Stimulated activated memory B cell treated with anti-CD40 and anti-IgM and Interleukin-4, amounts not matched to agents 10 μg/mL and 1 μg/mL and 100 μg/mL, for 72 hours (primary cell): ENCODE measurements at places on chromosomes 1 and 21.

- no peak for ATAC-seq
Observed at GRCh38 chr1:170209125-170209524, 63.4 kb downstream of the NTMT2 start.

DNA sequence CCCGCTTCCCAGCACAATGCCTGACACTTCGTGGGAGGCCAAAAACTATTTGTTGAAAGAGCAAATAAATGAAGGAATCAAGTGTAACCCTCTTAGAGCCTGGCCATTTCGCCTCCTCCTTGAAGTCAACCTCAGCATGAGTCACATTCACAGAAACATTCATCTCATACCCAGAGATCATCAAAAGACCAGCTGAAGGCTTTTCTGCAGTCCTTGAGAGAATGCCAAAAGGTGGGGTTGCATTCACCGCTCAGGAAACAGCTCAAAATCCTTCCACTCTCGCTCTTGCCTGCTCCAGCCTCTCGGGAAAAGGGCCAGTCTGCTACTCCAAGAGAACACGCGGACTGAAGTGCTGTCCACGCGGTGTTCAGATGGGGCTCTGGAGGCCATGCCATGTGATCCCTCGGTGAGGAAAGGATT, 90.0 kb downstream of the VWA5B1 start:
- ATAC-seq = peak; percentile 79

- no peak for ATAC-seq
Observed at GRCh38 chr1:76501136-76501535, 366.1 kb upstream of the ST6GALNAC5 start.

GRCh38 chr1:18597160-18598042, 33.2 kb upstream of the PAX7 start:
- ATAC-seq = peak; percentile 64

GRCh38 chr1:155976062-155976912, 2.1 kb downstream of the ARHGEF2 start:
- no peak for ATAC-seq

DNA sequence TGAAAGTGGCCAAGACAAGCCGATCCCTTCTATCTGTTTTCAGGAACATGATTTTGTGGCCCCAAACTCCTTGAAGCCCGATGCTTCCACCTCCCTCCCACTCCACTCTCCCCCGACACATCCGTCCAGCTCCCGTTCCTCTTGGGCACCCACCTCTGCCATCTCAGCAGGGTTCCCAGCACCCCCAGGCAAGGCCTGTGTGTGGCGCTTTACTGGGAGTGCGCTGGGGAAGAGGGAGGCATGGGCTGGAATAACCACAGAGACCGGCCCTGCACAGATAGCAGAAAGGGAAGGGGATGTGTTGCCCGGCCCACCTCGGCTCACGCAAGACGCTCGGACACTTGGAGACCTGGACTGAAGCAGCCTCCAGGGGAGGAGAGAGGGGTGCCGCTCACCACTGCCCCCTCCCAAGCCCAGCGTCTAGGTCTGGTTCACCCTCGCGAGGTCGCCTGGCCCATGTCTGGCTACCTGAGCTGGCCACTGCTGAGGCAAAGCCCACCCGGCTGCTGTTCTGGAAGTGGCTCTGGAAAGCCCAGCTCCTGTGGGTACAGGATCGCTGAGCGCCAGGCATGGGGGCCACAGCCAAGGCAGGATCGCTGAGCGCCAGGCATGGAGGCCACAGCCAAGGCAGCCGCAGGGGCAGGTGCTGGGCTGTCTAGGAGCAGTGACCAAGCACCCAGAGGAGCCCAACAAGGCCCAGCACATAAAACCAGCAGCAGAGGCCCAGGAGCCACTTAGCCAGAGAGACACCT, 23.8 kb upstream of the COL18A1 start:
- no peak for ATAC-seq

- no peak for ATAC-seq
Observed at GRCh38 chr21:38600106-38600505, 101.8 kb upstream of the ERG start.
